ENCODE measurements at places on chromosomes 11 and 22.

- no peak for DNase-seq
Observed at GRCh38 chr11:68694431-68695297, 10.3 kb downstream of the GAL start.

DNA sequence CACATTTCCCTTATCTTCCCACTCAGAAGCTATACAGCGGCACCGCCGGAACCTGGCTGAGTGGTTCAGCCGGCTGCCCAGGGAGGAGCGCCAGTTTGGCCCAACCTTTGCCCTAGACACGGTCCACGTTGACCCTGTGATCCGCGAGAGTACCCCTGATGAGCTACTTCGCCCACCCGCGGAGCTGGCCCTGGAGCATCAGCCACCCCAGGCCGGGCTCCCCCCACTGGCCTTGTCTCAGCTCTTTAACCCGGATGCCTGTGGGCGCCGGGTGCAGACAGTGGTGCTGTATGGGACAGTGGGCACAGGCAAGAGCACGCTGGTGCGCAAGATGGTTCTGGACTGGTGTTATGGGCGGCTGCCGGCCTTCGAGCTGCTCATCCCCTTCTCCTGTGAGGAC, 4.9 kb downstream of the NLRX1 start:
- DNase-seq, result no peak

DNA sequence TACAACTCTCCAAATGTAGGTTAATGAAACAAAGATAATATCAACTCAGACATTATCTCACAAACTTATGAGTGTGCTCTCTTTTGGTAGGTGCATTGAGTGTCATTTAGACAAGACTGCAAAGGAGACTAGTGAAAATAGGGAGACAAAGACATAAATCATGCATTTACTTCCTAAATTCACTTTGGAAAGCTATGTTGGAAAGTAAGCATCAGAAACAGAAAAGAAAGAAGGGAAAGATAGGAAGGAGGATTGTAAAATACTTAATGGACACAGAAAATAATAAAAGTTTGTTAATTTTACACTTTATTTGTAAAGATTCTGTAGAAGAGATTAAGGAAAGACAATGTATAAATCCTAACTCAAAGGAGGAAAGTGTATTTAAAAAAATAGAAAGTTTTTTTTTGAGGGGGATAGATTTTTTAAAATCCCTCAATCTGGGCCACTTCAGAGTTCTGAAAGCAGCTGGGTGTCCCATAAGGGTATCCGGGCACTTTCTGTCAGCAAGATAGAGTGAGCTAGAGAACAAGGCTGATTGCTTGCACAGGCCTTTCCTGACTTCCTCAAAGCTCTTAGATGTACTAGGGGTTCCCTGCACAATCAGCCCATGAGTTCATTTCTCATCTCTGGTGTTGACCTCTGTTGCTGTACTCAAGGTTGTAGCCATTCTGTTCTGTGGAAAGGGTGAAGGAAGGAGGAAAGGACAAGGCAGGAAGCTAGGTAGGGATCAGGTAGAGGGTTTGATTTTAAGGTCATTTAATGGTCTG, 22.4 kb upstream of the RDX start:
- no peak for DNase-seq

DNA sequence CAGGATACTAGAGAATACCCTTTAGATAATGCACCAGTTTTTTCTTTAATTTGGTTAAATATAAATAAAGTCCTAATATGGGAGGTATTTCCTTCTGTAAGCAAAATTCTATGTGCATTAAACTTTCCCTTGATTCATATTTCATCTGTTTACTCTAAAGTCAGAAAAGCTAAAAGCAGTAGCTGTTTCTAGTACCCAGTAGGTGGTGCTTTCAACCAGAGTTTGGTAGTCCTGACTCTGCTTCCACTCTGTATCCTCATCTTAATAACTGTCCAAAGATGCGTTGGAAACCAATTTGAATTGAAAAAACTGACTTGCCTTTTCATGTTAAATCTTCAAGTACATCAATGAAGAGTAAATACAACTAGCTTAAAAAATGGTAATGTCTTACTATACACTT, 1065.2 kb downstream of the JRKL start:
- no peak for DNase-seq

- DNase-seq, result no peak
Observed at GRCh38 chr22:47136671-47137070, 374.2 kb downstream of the TBC1D22A start.

DNA sequence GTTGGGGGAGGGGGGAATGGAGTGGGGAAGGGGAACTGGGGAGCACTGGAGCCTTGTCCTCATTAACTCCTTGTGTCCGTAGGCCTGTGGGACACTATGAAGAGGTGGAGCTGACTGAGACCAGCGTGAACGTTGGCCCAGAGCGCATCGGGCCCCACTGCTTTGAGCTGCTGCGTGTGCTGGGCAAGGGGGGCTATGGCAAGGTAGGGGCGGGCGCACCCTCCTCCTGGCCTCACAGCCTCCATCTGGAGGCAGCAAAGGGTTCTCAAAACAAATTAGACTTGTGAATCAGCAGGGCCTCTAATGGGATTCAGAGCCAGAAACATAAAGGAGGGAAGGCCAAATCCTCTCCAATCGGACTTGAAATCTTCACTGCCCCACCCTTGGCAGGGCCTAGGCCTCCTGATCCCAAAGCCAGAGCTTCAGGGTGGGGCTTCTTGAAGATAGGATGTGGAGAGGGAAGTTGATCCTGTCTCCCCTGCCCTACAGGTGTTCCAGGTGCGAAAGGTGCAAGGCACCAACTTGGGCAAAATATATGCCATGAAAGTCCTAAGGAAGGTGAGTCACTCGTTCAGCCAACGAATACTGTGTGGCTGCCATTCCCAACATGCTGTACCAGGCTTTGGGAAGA, 859 bp downstream of the RPS6KB2 start:
- no peak for DNase-seq

- no peak for DNase-seq
Observed at GRCh38 chr11:50030193-50030592, 2.5 kb upstream of the OR4C45 start.

GRCh38 chr22:41868556-41868955, 35.7 kb downstream of the SREBF2 start:
- DNase-seq, result no peak

All from NCI-H1417 treated with DMSO at 0.1 percent for 48 hours (cell line).